SK-N-SH (cell line): ENCODE measurements at places on chromosomes 3 and 15. TPM values are rescaled to one million over a fixed set of nuclear protein-coding genes. Genes with fewer than 3 reads are reported as not detected.

The MAPK6 gene
- polyA plus RNA-seq = 16.9 and 23.0 TPM in 2 replicates

The LDHAL6B gene
- not detected in 2 replicates for polyA plus RNA-seq

- H3K27me3 ChIP-seq = no peaks in the 10 kb centered on the region
- no peak overlapping the region for H3K27ac ChIP-seq
- H3K36me3 ChIP-seq = no peaks in the 10 kb centered on the region
- H3K4me1 ChIP-seq = no peaks in the 10 kb centered on the region
Observed at GRCh38 chr15:78225783-78226541, 8.4 kb downstream of the ACSBG1 start.

DNA sequence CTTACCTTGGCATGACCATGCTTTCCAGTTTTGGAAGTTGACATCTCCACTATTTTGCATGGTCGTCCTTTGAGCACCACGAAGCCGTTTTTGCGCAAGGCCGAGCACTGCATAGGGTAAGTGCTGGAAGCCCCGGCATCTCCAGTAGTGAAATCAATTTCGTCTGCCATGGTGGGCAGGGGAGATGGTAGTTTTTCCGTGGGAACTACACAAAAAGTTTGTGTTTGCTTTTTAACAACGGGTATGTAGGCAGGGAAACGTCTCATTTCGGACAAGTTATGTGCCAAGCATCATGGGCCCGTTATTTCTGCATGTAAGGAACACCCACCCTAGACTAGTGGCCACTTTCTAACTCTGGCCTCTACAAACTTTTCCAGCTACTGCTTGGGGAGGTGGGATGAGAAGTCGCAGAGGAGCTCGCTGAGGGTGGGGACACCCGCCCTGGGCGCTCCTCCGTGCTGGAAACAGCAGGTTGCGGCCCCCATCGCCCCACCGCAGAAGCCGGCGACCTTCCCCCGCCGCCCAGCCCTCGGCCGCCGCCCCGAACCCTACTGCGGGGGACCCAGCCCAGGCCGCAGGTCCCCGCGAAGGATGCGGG is 701 bp downstream of the EIF5A2 start:
- no peaks in the 10 kb centered on the region for H3K27me3 ChIP-seq
- peak overlapping the region; percentile 86 for H3K27ac ChIP-seq
- H3K4me3 ChIP-seq = peak overlapping the region; percentile 83
- no peak for DNase-seq

DNA sequence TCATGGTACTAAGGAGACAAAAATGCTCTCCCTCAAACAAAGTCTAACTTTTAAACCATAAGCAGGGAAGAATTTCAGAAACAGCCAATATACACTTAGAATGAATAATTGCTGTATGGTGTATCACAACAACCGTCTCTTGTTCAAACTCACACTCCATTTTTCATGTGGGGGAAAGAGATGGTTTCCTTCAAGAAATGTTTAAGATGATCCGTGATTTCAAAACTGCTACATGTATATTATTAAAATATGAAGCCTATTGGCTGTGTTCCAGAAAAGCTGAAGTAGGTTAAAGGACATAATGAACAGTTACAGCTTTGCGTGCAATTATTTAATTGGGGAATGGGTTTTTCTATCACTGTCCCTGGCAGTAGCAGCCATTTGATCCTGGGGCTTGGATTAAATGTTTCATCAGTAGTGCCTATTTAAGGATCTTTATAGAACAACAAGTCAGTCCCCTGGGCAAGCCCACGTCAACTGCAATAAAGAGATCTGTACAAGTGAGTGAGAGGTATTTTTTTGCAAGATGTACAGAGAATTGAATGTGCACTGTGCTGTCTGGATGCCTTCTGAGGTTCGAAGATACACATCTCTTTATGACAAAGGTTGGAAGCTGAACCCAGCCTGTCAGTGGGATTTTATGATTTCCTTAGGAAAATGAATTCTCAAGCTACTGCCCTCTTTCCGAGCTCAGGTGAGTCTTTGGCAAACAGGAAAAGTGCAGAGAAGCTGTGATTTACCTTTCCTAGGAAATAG is 337.2 kb upstream of the RARB start:
- no peak for DNase-seq
- H3K36me3 ChIP-seq = no peaks in the 10 kb centered on the region
- H3K4me3 ChIP-seq = no peak overlapping the region

DNA sequence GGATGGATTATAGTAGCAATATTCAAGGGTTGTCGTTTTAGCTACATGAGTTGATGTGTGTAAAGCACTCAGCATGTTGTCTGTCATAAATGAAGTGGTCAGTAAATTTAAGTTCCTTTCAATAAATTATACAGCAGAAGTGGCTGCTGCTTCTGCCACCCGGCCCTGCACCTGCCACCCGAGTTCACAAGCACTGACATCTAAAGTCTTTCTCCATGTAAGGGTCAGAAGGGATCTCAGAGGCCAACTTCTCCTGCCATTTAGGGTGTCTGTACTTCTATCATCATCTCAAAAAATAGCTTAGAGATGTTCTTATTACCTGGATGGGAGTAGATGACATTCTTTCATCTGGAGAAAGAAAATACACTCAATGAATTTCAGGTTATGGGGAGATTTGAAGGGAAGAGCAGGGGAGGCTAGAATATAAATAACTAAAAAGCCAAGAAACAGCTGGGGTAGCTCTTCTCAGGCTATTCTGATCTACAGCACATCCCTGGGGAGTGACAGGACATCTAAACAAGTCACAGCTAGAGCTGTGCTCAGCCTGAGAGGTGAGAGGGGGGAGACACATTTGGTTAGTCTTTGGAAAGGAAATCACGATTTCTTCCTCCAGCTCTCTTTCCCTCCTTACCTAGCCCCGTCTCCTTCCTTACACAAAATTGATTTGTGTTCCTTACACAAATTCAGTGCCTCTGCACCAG is 8.0 kb downstream of the GCSAM start:
- H3K27ac ChIP-seq = no peak overlapping the region
- H3K4me1 ChIP-seq = no peaks in the 10 kb centered on the region
- DNase-seq = no peak
- peaks cover 9% of the 10 kb centered on the region for H3K36me3 ChIP-seq
- H3K27me3 ChIP-seq = no peaks in the 10 kb centered on the region
- H3K4me3 ChIP-seq = no peak overlapping the region

GRCh38 chr3:43484926-43485488 is 136.8 kb downstream of the ANO10 start:
- H3K27ac ChIP-seq = no peak overlapping the region
- no peaks in the 10 kb centered on the region for H3K36me3 ChIP-seq
- no peak for DNase-seq
- no peaks in the 10 kb centered on the region; the same call in 1 of the 2 replicates for H3K4me1 ChIP-seq

DNA sequence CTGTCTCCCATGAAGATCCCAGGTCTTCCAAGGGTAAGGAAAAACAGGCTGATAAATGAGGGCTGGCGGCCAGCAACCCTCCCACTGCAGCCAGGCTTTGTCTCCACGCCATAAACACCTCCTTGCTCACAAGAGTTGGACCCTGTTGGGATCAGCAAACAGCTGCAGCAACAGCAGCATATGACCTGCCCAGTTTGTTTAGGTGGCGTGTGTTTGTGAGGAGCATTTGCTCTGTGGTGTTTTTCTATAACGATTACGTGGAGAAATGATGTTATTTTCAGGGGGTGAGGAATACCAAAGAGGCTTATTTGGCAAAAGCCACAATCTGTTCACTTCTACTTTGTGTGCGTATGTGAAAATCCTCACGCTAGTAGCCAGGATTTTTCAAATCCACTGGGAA is 58.5 kb downstream of the RFTN1 start:
- H3K36me3 ChIP-seq = no peaks in the 10 kb centered on the region
- no peak for DNase-seq
- H3K4me3 ChIP-seq = no peak overlapping the region

- H3K4me1 ChIP-seq = no peaks in the 10 kb centered on the region
- H3K27ac ChIP-seq = no peak overlapping the region
- no peaks in the 10 kb centered on the region for H3K36me3 ChIP-seq
- H3K27me3 ChIP-seq = no peaks in the 10 kb centered on the region
Observed at GRCh38 chr3:46538803-46539442, 27.2 kb downstream of the LRRC2 start.
